ENCODE measurements at places on chromosomes 7 and 10. TPM values are rescaled to one million over a fixed set of nuclear protein-coding genes. Genes with fewer than 3 reads are reported as not detected.

- no peak for DNase-seq
These were observed 912 bp upstream of the OAT start for GRCh38 chr10:124419635-124420034.

DNA sequence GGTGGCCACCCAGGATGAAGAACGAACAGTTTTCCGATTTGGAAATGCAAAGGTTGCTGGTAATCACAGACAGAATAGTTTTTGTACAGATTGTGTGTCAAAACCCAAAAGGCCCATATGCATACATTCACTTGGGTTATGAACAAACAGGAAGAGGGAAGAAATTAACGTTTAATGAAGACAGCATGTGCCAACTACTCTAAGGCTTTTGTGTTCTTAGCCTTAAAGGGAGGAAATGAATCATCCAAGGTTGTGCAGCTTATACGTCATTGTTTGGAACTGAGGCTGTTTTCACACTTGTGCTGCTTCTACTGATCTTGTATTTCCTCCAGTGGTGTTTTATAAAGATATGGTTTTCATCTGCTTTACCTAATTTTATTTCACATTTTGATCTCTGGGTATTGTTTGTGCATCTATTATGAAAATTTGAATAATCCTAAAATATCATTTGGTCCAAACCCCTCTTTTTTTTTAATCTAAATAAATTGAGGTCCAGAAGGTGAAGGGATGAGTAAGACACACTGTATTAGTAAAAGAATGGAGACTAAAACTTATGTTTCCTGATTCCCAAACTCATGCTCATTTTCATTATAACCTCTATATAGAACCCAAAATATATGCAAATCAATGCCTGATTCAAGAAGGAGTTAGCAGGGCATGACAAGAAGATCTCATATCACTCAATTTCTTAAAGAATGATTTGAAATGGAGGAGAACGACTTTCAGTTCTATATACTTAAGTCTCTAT, 373.1 kb downstream of the THSD7A start:
- DNase-seq = no peak

DNA sequence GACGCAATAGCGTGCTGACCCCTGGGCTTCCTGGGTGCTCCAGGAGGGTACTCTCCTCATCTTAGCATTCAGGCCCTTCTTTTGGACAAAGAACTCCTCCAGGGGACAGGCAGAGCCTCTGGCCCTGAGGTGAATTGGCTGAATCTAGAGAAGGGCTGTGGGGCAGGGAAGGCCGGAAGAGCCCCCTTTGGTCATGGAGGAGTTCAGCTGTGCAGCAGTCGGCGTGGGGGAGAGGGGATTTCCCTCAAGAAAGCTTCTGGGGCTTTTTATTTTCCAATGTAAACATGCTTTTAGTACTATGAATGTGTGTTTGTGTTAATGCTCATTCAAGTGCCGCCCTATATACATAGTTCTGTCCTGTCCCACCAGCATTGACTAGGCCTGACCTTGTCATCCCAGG, 38.8 kb downstream of the FIGNL1 start:
- no peak for DNase-seq

- DNase-seq = peak; percentile 3
These were observed 217.8 kb upstream of the HPS1 start for GRCh38 chr10:98664329-98665042.

DNA sequence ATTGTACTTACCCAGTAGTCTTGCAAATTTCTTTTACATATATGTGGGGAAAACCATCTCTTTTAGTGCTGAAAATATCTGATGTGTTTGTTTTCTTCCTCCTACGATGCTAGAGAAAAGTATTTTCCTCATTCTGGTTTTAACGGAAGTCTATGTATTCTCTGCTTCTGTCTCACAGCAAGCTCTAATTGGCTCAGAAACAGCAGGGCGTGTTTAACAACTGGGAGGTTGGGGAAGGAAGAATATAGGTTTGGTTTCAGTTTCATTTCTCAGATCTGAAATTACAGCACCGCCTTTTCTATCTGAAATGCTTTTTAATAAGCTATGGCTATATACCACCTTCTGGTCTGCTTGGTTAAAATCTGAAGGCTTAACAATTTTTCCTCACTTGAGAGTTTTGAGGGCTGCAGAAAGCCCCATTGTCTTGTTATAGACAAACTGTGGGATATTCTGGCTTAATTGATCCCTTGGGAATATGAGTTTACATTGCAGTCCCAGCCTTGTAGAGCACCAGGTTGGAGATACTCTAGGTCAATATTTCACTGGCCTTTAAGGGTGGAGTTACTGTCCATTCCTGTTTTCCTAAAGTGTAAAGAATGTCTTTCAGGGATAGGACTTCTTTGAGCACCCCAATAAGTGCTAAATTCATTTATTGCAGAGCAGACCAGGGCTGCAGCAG, at the start of gene SAMD9:
Gene SAMD9 (minus strand): TSS at position 128 of the 679 bp plus-strand sequence. CDS start 11,882 bp downstream, outside the sequence.
- DNase-seq = peak; percentile 77

DNA sequence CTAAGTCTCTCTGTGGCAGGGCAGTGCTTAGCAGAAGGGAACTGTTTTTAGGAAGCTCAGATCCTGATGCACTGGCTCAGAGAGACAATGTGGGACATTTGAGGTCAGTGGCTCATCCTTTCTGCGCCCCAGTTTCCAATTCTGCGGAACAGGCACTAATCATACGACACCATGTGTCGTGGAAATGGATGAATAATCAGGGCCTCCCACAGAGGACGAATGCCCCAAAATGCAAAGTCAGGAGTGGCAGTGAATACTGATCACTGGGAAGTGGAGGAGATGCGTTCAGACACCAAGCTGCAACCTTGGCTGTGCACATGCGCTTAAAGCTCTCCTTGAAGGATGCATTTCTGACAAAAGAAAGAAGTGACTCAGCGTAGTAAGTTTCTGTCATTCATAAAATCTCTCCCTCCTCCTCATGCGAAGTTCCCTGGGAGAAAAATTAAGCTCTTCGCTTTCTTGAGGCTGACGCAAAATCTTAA, 21.9 kb upstream of the ECHDC3 start:
- DNase-seq = no peak

GRCh38 chr10:14535457-14536130, 204.9 kb upstream of the FRMD4A start:
- DNase-seq = no peak

DNA sequence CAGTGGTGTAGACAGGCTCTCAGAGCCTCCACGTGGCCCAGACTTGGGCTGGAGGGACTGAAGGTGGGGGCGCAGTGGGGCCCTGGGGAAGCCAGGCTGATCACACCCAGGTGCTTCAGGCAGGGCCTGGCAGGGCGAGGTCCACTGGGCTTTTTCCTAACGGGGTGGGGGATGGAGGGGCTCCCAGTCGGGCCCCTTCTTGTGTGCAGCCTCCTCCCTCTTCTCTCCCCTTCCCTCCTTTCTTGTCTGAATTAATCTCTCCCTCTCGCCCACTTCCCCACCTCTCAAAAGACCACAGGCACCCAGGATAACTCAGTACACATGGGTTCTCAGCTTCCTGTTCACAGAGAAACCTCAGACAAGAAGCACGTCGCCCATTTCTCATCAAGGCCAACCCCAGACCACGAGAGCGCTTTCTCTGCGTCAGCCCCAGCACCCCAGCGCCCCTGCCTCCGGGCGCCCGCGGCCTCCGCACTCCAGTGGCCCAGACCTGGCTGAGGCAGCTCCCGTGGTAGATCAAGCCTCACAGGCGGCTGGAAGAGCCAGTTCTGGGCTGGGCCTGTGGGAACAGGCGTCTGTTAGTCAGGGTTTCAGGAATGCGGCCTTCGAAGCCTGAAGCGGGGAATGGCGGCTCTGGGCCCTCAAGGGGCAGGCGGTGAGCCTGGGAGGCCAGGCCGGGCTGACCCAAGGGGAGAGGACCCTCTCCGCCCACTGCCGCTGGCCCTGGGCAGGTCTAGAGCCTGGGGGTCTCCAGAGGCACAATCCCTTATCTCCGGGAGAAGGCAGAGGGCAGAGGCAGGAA, 50.6 kb downstream of the PWWP2B start:
- DNase-seq = no peak

DNA sequence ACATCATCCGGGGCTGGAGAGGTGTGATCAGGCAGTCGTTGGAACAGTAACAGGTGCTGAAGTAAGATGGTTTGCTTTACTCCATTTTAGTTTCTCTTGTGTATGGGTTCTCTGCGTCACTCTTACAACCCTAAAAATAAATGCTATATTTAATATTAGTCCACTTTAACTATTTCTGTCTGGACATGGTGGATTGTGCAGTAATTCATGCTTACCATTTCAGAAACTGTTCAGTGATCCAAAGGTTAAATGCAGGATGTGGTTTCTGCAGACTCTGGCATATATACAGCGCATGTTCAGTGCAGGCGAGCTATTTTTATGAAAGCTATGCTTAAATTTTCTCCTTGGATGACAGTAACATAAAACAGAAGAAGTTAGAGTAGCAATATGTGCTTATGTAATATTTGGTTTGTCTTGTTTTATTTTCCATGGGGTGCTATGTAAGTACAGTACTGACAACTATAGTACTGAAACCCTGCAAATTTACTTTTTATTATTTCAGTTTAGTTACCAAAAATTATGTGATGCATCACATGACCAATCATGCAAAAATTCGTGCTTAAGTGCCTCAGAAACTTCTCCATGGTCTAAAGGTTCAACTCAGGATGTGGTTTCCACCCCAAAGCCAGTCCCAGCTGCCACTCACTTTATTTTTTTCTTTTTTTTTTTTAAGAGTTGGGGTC, 46.6 kb upstream of the GRID1 start:
- peak; percentile 94 for DNase-seq

GRCh38 chr7:64787295-64787694, 6.9 kb upstream of the ZNF138 start:
- no peak for DNase-seq

DNA sequence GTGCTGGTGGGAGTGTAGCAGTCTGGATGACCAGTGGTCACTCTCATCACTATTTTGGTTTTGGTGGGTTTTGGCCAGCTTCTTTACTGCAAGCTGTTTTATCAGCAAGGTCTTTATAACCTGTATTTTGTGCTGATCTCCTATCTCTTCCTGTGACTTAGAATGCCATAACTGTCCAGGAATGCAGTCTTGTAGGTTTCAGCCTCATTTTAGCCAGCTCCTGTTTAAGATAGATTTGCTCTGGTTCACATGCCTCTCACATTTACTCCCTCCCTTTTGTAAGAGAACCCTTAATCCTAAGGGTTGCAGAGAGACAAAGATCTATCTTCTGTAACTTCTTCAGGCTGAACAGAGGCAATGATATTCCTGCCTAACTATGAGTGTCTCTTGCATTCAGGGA, 51.2 kb upstream of the INHBA start:
- DNase-seq = no peak

DNA sequence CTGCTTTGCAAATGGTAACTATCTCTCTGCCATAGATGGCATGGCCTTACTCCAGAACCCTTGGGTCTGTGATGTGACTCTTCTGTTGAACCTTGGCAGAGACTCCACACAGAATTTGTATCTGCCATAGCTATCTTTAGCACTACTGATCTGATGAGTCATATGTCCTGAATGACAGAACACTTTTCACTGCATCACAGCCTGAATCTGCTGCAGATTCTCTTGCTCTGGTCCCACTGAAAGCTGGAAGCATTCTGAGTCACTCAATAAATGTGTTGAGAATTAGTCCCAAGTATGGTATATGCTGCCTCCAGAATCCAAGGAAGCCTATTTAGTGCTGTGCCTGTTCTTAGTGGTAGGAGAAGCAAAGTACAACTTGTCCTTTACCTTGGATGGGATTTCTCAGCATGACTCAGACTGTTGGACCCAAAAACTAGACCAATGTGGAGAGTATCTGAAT, 39.5 kb upstream of the ANKRD1 start:
- peak; percentile 31 for DNase-seq

DNA sequence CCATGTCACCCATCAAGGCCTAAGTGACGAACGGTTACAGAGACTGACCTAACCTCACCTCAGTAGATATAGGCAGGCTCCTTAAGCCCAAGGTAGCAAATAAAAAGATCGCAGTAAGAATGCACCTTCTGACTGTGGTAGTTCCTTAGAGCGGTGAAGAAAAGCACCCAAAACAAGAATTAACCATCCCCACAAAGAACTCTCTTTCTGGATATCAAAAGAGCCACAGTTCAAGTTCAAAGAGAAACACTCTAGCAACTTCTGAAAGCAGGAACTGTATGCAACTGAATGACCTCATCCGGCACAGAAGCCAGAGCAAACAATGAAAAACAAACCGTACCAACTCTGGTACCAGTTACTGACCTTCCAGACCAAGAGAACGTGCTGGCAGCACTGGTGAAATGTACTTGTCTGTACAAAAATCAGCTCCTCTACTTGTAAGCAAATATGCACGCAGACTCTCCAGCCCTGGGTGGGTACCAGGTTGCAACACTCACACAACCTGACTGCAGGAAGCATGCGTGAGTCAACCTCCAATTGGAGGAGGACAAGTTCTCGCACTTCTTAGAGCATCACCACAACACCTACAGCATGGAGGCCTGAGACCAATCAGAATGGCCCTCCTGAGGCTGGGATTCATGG, 202.7 kb downstream of the FAM107B start:
- no peak for DNase-seq

DNA sequence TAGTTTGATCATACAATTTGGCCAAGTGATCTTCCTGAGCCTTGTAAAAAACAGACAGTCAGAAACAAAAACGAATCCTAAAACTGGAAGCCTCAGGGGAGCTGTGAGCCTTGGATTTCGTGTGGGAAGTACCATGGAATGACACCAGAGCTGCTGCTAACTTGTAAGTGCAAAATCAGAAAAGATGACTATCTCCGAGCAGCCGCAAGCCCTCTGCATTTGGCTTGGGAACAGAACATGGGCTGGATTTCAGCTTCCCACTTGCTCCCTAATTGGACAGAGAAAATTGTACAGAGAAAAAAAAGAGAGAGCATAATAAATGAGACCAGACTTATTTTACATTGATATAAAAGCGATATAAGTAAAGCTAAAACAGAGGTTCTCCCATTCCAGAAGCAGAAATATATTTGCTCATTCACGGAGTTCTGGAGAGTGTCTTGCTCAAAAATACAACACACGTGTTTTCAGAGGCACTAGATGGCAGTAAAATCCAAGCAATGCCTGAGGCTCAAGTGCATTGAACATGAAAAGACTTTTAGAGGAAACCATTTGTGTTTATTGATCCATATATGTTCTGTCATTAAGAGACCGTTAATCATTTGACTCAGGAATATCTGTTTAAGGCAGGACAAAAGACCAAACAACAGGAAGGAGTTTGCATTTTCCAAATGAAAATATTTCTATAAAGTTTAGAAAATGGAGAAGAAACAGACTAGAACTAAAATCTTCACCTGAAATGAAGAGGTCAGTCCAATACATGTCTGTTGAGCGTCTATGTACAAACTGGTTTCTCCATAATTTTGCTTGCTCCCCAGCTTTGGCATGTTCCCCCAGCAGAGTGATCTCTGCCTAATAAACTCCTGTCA, 78.3 kb upstream of the SLC26A5 start:
- no peak for DNase-seq

DNA sequence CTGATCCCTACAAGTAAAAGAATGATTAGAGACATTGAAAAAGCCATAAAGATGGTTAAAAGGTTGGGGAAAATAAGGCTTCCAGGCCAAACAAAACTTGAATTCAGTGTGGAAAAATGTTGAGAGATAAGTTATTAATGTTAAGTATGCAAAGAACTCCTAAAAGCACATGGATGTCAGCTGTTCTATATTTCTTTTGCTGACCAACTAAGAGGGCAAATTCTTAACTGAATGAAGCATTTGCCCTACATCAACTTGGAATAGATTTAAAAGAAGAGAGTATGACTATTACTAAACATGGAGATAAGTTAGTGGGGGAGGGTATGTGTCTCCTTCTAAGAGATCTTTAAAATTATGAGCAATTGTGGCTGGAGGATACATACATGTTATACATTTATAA, 124.8 kb downstream of the KIAA1217 start:
- DNase-seq = no peak

Gene POP7
- polyA plus RNA-seq = 143 TPM

Gene OR2A12
- not detected for polyA plus RNA-seq

Gene CNPY1
- not detected for polyA plus RNA-seq

Gene LIPM
- not detected for polyA plus RNA-seq

Gene GCC1
- polyA plus RNA-seq = 17.2 TPM

Data from GM12878 (cell line).